Activated CD8-positive, alpha-beta memory T cell treated with anti-CD3 and anti-CD28 coated beads, Interleukin-2, amount 10 ng/mL, durations not matched to agents 7 days and 5 days (primary cell): ENCODE measurements at places on chromosomes 12 and 14.

- H3K27ac ChIP-seq, result no peak overlapping the region
- H3K4me3 ChIP-seq, result no peak overlapping the region
- peaks cover 5% of the 10 kb centered on the region for H3K4me1 ChIP-seq
- peaks cover 5% of the 10 kb centered on the region for H3K27me3 ChIP-seq
Observed at GRCh38 chr12:98492580-98493140, 22.7 kb upstream of the TMPO start.

- H3K36me3 ChIP-seq, result no peaks in the 10 kb centered on the region
- no peak overlapping the region for H3K27ac ChIP-seq
- H3K27me3 ChIP-seq, result peaks cover 54% of the 10 kb centered on the region
- H3K4me3 ChIP-seq, result no peak overlapping the region
- peaks cover 2% of the 10 kb centered on the region for H3K4me1 ChIP-seq
Observed at GRCh38 chr14:76307786-76308780, 67.9 kb upstream of the ESRRB start.

DNA sequence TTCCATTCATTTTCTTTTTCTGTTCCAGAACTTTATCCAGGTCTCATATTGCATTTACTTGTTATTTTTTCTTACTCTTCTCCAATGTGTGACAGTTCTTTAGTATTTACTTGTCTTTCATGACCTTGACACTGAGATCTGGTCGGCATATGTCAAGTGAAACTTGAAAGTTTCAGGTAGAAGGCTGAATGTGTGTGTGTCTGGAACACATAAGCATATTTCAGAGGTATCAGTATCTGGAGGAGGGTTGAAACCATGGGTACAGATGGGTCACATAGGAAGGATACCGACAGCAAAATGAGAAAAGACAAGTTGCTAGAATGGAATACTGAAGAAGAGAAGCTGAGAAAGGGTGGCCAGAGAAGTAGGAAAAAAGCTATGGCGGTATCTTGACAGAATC, 22.5 kb upstream of the PTGDR start:
- no peak for DNase-seq
- peaks cover 14% of the 10 kb centered on the region for H3K4me1 ChIP-seq
- no peak overlapping the region for H3K27ac ChIP-seq
- H3K36me3 ChIP-seq, result peaks cover 4% of the 10 kb centered on the region
- H3K4me3 ChIP-seq, result no peak overlapping the region
- H3K27me3 ChIP-seq, result no peaks in the 10 kb centered on the region

GRCh38 chr14:64693810-64694165, 10.4 kb upstream of the PLEKHG3 start:
- no peak overlapping the region for H3K4me3 ChIP-seq
- H3K4me1 ChIP-seq, result peaks cover 23% of the 10 kb centered on the region
- H3K27me3 ChIP-seq, result peaks cover 40% of the 10 kb centered on the region
- no peaks in the 10 kb centered on the region for H3K36me3 ChIP-seq

DNA sequence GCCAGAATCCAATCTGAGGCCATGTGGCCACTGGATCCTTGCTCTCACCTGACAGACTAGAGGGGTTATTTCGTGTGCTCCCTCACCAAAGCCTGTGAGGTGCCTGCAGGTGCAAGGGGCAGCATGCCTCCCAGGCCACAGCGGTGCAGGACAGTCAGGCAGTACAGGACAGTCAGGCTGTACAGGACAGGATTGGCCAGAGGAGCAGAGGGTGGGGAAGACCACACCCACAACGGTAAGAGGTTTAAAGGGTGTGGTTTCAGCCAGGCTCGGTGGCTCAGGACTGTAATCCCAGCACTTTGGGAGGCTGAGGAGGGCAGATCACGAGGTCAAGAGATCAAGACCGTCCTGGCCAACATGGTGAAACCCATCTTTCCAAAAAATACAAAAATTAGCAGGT, 3.1 kb upstream of the BRF1 start:
- no peak for DNase-seq
- no peak overlapping the region for H3K27ac ChIP-seq
- H3K4me1 ChIP-seq, result peaks cover 36% of the 10 kb centered on the region
- no peak overlapping the region for H3K4me3 ChIP-seq
- H3K27me3 ChIP-seq, result peaks cover 3% of the 10 kb centered on the region

GRCh38 chr14:65661865-65662264, 249.3 kb downstream of the FUT8 start:
- peaks cover 27% of the 10 kb centered on the region for H3K36me3 ChIP-seq
- DNase-seq, result no peak
- no peak overlapping the region for H3K27ac ChIP-seq
- H3K4me3 ChIP-seq, result no peak overlapping the region
- no peaks in the 10 kb centered on the region for H3K27me3 ChIP-seq

- DNase-seq, result no peak
- no peak overlapping the region for H3K4me3 ChIP-seq
- no peak overlapping the region for H3K27ac ChIP-seq
- H3K27me3 ChIP-seq, result no peaks in the 10 kb centered on the region
- peaks cover 52% of the 10 kb centered on the region for H3K36me3 ChIP-seq
Observed at GRCh38 chr14:97960436-97960835, 1163.3 kb downstream of the VRK1 start.
